Stimulated activated CD4-positive, alpha-beta T cell treated with anti-CD3 and anti-CD28 coated beads, Interleukin-12 subunit alpha, Interleukin-12 subunit beta, amount 100 ng/mL, for 24 hours (primary cell): ENCODE measurements at places on chromosomes 2 and 18.

- DNase-seq, result no peak
Observed at GRCh38 chr2:205500065-205500464, 182.2 kb upstream of the NRP2 start.

- no peak for DNase-seq
Observed at GRCh38 chr2:218471036-218471435, 52.1 kb downstream of the VIL1 start.

GRCh38 chr2:120571015-120571728 lies 164.5 kb upstream of the GLI2 start:
- DNase-seq, result no peak

- no peak for DNase-seq
Observed at GRCh38 chr2:3630631-3631030, 27.4 kb upstream of the ALLC start.

GRCh38 chr2:27378096-27378808 lies 2.3 kb downstream of the ZNF513 start:
- DNase-seq, result no peak

DNA sequence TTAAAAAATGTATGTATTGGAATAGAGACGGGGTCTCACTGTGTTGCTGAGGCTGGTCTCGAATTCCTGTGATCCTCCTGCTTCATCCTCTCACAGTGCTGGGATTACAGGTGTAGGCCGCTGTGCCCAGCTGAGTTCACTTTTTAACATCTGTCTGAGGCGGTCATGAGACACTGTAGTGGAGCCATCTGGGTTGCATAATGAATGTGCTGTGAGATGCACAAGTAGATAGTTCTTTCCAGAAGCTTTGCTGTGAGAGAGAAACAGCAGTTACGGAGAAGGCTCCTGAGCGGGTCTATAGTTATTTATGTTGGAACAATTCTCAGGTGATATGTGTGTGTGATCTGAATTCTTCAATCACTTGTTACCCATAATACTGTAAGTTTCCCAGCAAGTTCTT lies 3.1 kb downstream of the RMC1 start:
- no peak for DNase-seq

- no peak for DNase-seq
Observed at GRCh38 chr18:57819119-57819518, 16.0 kb upstream of the ATP8B1 start.

GRCh38 chr2:190582736-190583506 lies 48.4 kb upstream of the NEMP2 start:
- DNase-seq, result no peak

DNA sequence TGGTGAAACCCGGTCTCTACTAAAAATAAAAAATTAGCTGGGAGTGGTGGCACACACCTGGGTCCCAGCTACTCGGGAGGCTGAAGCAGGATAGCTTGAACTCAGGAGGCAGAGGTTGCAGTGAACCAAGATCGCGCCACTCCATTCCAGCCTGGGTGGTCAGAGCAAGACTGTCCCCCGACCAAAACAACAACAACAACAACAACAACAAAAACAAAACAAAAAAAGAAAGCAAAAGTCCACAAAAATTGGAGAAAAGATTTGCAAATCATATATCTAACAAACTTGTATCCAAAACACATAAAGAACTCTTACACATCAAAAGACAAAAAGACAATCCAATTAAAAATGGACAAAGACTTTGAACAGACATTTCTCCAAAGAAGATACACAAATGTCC lies 10.4 kb downstream of the PPM1G start:
- no peak for DNase-seq
